Natural killer cell (primary cell): ENCODE measurements at places on chromosomes 2 and 18. TPM values are rescaled to one million over a fixed set of nuclear protein-coding genes. Genes with fewer than 3 reads are reported as not detected.

IL1RL1 gene
- total RNA-seq, result 2.2 TPM

CGREF1 gene
- total RNA-seq, result not detected

BOLL gene
- not detected for total RNA-seq

CNDP1 gene
- 0.60 TPM for total RNA-seq

MLPH gene
- total RNA-seq, result not detected
